GM23338 (cell line): ENCODE measurements at places on chromosomes 7 and 10.

- DNase-seq: no peak
Measured at GRCh38 chr7:50577569-50577968, 12.4 kb upstream of the DDC start.

GRCh38 chr7:117375380-117375779 lies 51.9 kb downstream of the ASZ1 start:
- no peak for DNase-seq

DNA sequence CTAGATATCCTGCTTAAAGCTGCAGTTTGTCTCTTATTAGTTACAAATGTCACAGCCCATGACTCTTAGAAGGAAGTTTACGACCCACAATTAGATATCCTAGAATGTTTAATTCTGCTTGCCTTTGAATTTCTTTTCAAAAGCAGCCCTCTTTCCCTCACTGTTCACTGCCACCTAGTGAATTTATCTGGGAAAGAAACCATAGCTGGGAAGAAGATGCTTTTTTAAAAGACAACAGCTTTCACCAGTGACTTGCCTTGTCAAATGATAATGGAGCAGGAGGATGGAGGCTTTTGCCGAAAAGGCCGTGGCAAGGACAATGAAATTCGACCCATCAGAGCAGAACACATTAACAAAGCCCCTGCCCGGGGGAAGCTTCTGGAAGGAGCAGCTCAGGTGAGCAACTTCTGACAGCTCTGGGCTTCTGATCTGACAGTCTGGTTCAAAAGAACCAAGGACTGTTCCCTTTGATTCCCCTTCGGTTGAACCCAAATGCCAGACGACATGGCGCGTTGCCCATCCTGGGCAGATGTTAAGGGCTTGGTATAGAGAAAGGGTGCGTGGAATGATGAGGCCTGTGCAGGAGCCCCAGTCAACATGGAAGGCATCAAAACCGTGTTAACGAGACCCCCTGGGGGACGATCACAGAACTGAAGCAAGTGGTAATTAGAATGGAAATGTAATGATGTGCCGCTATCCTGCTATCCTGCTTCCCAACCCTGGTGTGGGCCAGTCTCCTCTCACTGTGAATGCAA lies 236.8 kb downstream of the FRMD4A start:
- DNase-seq: peak; percentile 84

DNA sequence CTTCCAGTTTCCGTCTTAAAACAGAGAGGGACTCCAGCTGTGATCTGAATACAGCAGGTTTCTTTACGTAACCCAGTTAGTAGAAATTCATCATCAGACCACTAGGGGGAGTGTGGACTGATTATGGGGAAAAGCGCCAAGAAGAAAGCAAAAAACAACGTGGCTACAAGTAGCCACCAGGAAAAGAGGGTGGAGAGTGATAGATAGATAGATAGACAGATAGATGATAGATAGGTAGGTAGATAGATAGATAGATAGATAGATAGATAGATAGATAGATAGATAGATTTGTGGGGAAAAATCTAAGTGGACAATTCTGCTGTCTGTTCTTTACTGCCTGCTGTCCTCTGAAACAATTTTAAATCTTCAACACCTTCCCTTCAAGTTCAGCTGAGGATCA lies 12.7 kb upstream of the AKR1B10 start:
- DNase-seq: peak; percentile 93

- DNase-seq: no peak
Measured at GRCh38 chr10:119007211-119007574, 22.3 kb upstream of the NANOS1 start.

DNA sequence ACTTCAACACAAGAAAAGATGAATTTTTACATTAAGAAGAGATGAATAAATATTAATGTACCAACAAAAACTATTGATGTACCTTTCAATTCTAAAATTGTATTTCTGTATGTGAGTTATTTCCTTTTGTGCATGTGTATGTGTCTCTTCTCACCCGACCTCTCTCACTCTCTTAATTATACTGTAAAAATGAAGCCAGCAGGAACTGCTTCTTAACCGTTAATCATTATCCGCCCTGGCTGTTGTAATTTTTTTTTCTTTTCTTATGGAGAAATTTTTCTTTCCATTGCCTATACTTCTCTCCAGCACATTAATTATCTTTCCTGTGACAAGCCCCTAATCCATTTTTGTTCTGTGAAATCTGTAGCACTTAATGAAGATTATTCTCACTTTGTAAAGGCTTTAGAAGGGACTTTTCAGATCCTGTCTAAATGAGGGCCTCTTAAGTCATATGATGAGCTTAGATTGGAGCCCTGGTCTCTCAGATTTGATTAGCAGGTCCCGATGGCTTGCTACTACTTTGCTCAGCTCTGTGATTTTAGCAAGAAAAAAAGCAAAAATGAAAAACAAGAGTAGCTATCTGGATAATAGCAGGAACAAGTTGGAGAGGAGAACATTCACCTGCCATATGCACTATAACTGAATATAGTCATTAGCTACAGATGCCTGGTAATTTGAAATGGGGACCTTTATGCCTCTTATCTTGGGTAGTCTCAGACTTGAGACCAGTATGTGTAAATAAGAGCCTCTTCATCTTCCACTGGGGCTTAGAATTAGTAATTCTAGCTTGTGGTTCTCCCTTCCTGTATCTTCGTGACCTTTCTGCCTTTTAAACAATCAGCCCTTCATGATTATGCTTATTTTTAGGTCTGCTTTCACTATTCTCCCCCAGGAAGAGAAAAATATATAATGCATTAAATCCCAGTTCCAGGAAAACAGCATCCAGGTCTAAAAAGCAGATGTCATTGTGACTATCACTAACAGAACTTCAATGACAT lies 80.0 kb upstream of the COL1A2 start:
- DNase-seq: no peak

GRCh38 chr7:128922496-128923410 lies 12.2 kb upstream of the KCP start:
- no peak for DNase-seq
